GM18507 (cell line): ENCODE measurements at places on chromosomes 11 and 22.

DNA sequence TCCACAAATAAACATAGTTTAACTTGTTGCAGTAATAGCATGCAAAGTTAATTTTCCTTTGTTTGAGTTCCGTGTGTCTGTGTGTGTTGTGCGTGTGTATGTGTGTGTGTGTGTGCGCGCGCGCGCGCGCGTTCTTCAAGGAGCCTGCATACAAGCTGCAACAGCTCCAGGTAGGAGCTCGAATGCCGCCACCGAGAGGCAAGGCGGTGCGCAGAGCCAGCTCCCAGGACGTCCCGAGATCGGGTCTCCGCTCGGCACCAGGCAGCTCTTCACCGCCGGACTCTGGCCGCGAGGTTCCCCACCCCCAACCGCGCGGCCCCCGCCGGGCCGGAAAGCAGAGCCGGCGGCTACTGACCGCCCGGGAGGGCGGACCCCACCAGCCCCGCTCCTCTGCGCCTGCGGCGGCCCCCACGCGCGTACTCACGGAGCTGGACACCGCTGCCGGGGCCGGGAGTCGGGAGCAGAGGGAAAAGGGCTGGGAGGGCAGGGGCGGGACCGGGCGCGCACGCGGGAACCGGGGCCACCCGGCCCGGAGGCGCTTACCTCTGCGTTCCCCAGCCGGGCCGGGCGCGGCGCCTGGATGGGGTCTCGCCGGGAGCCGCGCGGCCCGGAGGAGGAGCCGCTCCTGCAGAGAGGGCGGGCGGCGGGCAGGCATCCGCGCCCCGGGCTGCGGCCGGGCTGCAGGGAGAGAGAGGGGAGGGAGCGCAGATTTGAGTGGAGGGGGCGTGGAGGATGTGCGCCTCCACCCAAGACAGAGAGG, 40.4 kb upstream of the AKIP1 start:
- DNase-seq = no peak

DNA sequence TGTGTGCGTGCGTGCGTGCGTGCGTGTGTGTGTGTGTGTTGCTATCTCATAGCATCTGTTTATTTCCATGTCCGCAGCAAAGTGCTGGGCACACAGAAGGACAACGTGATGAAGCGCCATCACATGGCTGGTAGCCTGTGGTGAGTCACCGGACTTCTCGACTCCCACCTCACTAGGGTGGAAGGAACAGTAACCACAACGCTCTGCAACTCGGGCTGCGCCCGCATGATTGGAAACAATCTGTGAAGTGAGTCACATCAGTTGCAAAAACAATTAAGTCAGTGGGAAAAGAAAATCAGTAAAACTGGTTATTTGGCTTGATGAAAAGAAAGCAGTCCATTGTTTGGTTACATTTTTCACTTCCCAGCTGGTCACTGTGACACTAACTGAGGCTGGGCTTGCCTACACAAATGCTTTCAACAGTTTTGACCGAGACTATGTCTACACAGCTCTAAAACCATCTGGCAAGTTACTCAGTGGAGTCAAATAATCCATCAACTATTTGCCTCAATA, 437.3 kb upstream of the CADM1 start:
- no peak for DNase-seq

- no peak for DNase-seq
These were observed 45.5 kb upstream of the GLYATL1B start for GRCh38 chr11:59040607-59041006.

- DNase-seq = no peak
These were observed 310.5 kb downstream of the BRD1 start for GRCh38 chr22:49517211-49517610.

DNA sequence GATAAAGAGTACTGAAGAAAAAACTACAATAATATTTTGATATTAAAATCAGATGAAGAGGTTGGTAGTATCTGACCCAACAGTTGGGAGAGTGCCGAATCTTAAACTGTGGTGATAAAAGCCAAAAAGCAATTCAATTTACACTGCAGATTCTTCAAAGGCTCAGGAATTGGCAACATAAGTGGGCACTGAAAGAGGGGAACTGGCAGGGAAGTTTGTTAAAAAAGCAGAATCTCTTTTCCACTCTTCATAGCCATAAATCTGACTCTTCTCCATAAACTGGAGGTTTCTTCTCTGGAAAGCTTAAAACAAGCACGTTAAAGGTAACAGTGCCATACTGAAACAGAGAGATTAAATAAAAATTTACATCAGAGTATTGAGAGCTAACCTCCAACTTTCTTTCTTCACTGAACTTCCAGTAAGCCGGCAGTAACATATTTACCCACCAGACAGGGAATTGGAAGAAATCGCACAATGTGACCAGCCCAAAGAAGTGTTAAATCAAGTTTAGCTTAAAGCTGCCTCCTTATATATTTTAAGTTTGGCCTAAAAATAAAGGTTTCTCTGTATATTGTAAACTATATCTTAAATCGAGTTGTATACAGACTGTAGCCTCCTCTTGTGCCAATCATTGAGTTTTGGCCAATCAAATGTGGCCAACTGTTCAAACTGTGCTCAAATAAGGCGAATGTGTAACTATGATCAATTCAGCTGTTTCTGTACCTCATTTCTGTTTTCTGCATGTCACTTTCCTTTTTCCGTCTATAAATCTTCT, 358.3 kb downstream of the NXPE2 start:
- no peak for DNase-seq

- no peak for DNase-seq
These were observed 5.9 kb upstream of the HMOX1 start for GRCh38 chr22:35375031-35375430.
